Stimulated activated CD8-positive, alpha-beta memory T cell treated with anti-CD3 and anti-CD28 coated beads, Interleukin-4, amount 100 ng/mL, for 1 hour (primary cell): ENCODE measurements at places on chromosomes 1 and 21.

GRCh38 chr1:111175349-111175748, 25.1 kb downstream of the DENND2D start:
- DNase-seq: no peak

DNA sequence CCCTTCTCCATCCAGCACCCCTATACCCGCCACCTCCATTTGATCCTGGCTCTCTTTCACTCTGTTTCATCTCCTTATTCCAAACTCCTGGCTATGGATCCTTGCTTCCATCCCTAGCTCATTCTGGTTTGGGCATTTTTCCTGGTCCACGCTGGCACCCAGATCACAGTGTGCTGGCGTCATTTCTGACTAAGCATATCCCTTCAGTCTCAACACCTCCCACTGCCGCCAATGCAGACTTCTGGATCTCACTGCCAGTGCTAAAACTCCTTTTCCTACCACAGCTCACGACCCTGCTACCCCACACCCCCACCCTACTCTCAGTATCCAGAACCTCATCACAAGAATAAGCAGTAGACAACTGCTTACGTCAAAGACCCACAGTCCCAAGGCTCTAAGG, 16.3 kb downstream of the SEC16B start:
- no peak for DNase-seq

DNA sequence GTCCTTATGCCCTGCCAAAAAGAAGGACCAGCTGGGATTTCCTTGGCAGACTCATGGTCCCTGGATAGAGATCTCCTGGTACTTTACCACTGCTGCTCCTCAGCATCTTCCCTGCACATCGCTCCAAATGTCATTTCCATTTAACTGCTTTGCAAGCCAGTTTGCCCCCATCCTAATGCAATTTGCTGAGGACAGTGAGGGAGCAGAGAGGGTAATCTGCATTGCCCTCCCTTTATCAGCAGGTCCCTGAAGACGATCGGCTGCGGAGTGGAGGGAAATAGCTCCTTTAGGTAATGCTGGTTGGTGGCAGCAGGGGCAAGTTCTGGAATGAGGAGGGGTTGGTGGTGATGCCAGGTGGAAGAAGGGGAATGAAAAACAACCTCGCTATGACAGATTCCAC, 2.7 kb downstream of the PLXNA2 start:
- DNase-seq: no peak

DNA sequence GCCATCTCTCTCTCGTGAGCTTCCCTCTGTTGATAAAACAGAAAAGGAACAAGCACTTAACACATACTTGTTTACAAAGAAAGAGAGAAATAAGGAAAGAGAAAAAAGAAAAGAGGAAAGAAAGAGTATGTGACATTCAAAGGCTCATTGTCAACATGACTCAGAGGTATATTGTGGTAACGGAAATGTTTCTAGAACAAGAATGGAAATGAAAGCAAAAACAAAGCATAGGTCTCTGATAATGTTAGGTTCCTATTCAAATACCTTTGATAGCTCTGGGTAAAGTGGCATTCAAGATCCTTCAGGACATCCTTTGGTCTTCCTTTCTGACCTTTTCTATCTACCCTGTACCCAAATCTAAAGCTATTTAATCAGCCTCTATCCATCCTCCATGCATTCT, 67.4 kb upstream of the DMRTA2 start:
- no peak for DNase-seq

DNA sequence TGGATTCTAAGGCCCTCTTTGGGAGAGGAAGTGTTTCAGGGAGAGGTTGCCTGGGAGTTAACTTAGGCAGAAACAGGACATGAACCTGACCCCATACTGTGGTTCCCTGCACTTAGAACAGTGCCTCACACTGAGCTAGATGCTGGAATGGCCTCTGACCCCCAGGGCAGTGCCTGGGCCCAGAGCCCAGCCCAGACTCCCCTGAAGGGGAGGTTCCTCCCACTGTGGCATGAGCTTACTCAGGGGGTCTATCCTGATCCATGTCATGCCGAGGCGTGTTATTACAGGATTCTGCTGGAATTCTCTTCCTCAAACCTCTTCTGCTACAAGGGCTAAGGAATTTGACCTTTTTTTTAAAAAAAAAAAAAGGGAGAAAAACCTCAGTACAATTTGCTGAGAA, 72.2 kb downstream of the MRPL37 start:
- DNase-seq: no peak

DNA sequence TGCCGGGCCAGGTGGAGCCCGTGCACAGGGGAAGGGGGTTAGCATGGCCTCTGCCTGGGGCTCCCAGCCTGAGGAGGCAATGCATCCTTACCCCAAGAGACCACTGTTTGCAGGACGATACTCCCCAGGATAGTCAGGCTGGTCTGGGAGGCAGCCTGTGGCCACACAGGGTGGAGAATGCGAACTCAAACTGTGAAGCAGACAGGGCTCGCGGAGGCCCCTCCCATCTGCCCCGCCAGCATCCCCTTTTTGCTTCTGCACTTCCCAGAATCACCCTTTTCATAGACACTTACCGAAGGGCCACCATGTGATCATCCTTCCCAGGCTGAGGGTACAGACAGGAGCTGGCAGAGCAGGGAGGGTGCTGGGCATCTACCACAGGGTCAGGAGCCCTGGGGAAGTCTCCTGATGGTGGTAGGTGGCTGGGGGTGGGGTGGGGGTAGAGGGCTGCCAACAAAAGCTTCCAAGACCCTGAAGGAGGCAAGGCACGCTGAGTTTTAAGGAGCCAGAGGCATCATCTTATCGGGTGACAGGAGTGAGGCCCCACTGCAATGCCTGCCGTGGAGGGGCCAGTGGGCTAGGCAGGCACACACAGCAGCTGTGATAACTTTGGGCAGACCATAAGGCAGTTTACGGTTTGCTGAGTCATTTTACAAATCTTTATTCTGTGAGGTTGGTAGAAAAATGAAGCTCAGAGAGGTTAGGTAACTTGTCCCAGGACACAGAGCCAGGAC, 31.3 kb upstream of the BTG2 start:
- no peak for DNase-seq

DNA sequence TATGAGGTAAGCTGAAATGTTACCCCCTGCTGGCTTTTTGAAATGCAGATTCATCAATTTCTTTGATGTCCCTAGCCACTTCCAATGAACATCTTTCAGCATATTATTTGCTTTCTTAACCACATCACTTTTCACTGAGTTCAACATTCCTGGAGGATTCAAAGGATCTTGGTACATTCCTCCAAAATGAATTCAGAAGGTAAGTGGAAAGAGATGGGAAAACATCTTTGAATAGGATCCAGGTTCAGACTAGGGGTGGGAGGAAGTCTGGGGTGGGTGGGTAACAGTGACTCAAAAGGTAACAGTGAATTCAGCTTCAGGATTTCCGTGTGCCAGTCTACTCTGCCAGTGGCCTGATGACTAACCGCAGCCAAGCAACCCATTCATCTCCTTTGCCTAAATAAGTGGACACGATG, 180.7 kb downstream of the ZC3H11B start:
- DNase-seq: no peak

GRCh38 chr21:25646474-25646873, 7.4 kb downstream of the JAM2 start:
- no peak for DNase-seq

GRCh38 chr1:117895482-117896114, 33.8 kb downstream of the GDAP2 start:
- DNase-seq: peak; percentile 11

DNA sequence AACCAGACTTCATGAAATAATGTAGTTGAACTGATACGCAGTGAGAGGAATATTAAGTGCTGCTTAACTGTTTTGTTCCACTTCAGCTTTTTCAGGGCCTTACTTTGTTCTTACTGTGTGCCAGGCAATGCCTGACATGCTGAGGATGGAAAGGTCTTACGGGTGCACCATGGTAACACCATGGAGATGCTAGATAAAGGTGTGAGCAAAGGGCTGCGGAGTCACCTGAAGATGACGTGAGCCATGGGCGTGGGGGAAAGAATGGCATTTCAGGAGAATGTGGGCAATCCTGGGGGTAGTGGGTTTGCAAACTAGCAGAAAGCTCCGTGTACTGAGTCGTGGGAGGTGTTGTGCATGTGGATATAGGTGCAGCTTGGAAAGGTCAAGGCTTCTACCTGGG, 27.3 kb downstream of the MAN1C1 start:
- DNase-seq: no peak

- DNase-seq: no peak
Measured at GRCh38 chr1:89098857-89099256, 27.1 kb downstream of the GBP2 start.

DNA sequence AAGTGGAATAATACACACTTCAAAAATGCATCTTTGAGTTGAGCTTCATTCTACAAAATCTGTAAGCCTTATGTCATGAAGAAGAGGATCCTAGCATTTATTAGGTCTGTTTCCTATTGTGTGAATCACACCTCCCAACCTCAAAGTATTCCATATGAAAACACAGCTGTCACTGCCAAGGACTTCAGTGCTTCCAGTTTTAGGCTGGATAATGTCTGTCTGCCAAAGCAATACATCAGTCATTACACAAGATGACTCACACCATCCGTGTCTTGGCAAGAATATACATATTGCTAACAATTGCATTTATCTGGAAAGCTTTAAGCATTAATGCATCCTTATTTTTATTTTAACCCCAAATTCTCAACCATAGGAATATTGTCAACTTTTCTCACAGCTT, 125.7 kb upstream of the TMPRSS15 start:
- DNase-seq: no peak

DNA sequence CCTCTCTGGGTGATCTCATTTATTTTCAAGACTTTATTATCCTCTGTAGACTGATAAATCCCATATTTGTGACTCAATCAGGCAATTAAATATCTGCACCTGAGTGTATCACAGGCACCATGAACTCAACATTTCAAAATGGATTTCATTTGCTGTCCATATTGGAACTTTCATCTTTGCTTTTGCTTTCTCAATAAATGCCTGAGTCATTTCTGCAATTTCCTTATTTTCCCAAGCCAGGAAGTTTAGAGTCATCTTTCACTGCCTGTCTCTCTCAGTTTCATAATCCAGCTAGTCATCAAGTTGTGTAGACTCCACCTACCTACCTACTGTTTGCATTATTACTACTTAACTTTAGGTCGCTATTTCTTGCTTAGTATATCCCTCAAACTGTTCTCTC, 540.9 kb downstream of the LMO4 start:
- no peak for DNase-seq

GRCh38 chr21:17679002-17679600, 66.4 kb upstream of the BTG3 start:
- no peak for DNase-seq

GRCh38 chr1:114263343-114263742, 109.7 kb upstream of the SYT6 start:
- DNase-seq: no peak

DNA sequence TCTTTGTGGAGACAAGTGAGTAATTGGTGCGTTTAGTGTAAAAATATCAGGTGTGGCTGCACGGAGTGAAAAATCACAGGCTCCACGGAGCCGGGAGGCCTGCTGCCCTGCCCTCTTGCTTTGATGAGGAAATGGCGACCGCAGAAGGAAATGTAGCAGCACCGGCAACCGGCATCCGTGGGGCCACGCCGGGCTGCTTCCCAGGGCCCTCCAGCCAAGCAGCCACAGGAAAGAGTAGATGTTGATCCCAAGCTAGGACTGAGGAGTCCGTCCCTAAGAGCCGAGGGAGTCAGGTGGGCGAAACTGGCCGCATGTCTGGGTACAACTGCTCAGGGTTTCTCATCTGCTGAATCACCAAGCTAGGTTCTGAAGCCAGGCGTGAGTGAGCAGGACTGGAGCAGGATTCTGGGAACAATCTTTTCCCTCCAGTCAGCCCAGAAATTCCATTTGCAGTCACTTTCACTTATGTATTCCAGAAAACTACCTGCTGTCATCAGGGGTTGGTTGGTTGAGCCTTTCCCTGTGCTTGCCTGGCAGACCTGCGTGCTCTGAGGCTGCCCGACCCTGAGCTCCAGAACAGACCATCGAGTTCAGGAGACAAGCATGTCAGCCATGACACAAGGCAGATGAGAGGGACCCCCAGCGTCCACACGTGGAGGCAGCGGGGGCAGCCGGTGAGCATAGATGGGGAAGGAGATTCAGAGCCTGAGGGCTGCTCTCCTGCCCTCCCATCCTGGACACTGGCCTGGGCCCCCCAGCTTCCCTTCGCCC, 5.8 kb upstream of the ITGB2 start:
- no peak for DNase-seq

DNA sequence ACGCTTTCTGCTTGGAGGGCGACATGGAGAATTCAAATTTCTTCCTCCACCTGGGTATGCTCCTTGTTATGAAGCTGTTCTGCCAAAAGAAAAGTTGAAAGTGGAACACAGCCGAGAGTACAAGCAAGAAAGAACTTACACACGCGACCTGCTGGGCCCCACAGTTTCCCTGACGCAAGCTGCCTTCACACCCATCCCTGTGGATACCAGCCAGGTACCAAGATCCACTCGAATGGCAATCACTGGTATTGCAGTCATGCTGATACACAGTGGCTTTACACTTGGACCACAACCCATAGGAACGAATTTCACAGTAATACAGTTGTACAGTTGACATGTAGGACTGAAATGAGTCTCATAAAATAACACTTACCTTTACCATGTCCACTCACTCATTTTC, 387.4 kb downstream of the ZP4 start:
- no peak for DNase-seq

- no peak for DNase-seq
Measured at GRCh38 chr1:212219679-212220463, 65.3 kb upstream of the PPP2R5A start.

DNA sequence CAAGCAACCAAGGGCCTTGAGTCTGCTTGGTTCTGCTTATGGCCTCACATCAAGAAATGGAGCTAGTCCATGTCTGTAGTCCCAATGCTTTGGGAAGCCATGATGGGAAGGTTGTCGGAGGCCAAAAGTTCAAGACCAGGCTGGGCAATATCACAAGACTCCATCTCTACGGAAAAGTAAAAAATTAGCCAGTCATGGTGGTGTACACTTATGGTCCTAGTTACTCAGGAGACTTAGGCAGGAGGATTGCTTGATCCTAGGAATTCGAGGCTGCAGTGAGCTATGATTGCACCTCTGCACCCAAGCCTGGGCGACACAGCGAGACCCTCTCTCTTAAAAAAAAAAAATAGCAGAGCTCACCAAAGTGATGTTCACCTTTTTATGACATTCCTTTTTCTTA, 80.1 kb upstream of the DNAJC6 start:
- DNase-seq: no peak

GRCh38 chr1:1004780-1005697, 5.1 kb upstream of the HES4 start:
- DNase-seq: no peak

- DNase-seq: no peak
Measured at GRCh38 chr1:234435620-234436019, 43.4 kb downstream of the TARBP1 start.
